Foreskin fibroblast (primary cell): ENCODE measurements at places on chromosomes 2 and 18.

DNA sequence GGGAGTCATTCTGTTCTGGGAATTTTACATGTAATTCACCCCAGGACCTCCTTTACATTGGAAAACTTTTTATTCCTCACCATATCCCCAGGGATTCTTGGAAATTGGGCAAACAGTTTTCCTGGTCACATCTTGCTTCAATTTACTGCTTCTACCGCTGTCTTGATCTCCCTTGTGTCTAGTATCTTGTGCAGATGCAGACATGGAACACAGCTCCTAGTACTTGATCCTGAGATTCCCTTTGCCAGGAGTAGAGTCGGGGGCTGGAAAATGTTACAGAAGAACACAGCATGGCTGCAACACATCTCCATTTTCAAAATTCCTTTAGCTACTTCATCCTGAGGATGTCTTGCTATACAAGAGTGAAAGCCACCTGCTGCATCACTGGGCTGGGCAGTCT, 472.8 kb downstream of the PLCL1 start:
- no peak for DNase-seq

- no peak for DNase-seq
These were observed 81.1 kb downstream of the SETBP1 start for GRCh38 chr18:44761812-44762211.

DNA sequence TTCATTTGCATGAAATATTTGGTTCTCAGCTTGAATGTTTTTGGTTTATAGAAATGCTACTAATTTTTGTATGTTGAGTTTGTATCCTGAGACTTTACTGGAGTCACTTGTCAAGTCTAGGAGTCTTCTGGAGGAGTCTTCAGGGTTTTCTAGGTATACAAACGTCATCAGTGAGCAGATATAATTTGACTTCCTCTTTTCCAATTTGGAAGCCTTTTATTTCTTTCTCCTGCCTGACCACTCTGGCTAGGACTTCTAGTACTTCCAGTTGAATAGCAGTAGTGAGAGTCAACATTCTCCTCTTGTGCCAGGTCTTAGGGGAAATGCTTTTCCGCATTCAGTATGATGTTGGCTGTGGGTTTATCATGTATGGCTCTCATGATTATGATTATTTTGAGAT, 55.4 kb upstream of the THUMPD2 start:
- no peak for DNase-seq

DNA sequence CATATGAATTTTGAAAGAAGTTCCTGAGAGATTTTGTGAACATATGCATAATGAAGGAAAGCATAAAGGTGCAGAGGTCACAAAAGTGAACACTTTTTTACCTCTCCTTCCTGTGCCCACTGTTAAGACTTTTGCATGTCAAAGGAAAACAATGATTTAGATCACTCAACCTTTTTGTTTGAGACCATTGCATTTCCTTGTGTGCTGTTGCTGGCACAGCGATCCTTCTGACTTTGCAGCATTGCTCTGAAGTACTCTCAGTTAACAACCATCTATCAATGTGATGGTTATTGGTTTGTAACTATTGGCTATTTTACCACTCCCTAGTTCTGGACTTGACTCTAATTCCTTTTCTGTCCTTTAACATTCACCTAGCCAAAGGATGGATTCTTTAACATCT, 61.7 kb upstream of the TFPI start:
- no peak for DNase-seq

DNA sequence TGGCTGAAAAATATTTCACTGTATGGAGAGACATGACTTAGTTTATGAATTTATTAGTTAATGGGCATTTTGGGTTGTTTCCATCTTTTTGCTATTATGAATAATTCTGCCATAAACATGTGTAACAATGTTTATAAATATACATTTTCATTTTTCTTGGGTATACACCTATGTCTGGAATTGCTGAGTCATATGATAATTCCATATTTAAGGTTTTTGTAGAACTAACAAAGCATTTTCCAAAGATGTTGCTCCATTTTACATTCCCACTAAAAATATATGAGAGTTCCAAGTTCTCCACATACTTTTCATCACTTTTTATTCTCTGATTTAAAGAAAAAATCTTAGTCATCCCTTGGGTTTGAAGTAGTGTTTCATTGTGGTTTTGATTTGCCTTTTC, 108.8 kb upstream of the LRRTM4 start:
- no peak for DNase-seq
